Right hindlimb (tissue), 1 donor: ENCODE measurements at places on chromosomes 12 and 14.
A peak's percentile ranks its signal among the peaks of the same experiment; 100 is the strongest.

- DNase-seq, result no peak
Measured at GRCh38 chr12:22238211-22238610, 96.3 kb downstream of the ST8SIA1 start.

- DNase-seq, result peak; percentile 21
Measured at GRCh38 chr14:53151523-53152183, 1.5 kb downstream of the DDHD1 start.

- DNase-seq, result no peak
Measured at GRCh38 chr12:42141981-42142606, 2.6 kb downstream of the GXYLT1 start.

- no peak for DNase-seq
Measured at GRCh38 chr12:124883263-124884130, 19.8 kb upstream of the SCARB1 start.

DNA sequence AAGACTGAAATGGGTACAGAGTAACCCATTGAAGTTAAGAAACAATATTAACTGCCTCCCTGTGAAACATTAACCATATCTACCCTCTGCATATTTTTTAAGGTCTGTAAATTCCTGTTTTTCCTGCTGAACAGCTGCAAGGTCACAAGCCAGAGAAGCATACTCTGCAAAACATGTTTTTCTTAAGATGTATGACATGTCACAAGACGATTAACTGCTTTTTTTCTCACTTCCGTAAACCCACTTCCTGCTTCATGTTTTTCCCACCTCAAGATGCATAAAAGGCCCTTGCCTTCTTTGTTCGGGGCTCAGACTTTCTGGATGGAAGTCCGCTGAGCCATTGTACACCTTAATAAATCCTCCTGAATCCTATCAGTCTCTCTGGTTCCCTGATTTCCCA, 504.7 kb upstream of the MIS18BP1 start:
- no peak for DNase-seq

- no peak for DNase-seq
Measured at GRCh38 chr12:122394626-122395194, 27.8 kb downstream of the CLIP1 start.

DNA sequence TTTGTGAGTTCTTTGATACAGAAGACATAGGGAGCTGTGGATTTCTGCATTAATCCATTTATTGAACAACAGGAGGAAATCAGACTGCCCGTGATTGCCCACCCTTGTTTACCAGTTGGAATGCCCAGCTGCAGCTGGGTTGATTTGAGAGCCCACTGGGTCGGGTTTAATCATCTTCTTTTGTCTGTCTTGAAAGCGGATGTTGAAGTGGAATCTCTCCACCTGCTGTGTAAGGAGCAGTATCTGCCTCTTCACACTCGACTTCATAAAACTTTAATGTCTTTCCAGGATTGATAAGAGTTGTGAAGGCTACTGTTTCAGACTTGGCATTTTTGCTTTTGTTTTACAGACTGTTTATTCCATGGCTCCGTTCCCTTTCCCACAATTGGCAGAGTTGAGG, 39.9 kb downstream of the TBC1D30 start:
- DNase-seq, result no peak

GRCh38 chr14:102180248-102180998, 40.7 kb downstream of the WDR20 start:
- no peak for DNase-seq

- DNase-seq, result peak; percentile 26
Measured at GRCh38 chr12:91179315-91179714, 3.3 kb downstream of the DCN start.

GRCh38 chr12:28950049-28950448, 199.0 kb upstream of the FAR2 start:
- DNase-seq, result no peak

DNA sequence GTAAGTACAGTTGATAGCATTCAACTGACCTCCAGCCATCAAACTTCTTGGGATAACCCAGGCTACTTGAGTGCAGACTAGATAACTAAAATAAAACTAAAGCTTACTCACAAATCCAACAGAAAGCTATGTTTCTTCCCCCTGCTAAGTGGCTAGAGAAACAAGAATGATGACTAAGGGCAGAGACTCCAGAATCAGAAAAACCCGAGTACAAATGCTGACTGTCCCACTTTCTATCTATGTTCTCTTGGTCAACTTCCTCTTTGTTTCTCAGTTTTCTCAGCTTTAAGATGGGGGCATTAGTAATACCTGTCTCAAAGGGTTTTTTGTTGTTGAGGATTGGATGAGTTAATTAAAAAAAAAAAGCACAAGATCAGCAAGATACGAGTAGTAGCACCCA, 6.1 kb upstream of the NUAK1 start:
- no peak for DNase-seq

- no peak for DNase-seq
Measured at GRCh38 chr14:36556811-36557433, 25.5 kb downstream of the NKX2-8 start.

DNA sequence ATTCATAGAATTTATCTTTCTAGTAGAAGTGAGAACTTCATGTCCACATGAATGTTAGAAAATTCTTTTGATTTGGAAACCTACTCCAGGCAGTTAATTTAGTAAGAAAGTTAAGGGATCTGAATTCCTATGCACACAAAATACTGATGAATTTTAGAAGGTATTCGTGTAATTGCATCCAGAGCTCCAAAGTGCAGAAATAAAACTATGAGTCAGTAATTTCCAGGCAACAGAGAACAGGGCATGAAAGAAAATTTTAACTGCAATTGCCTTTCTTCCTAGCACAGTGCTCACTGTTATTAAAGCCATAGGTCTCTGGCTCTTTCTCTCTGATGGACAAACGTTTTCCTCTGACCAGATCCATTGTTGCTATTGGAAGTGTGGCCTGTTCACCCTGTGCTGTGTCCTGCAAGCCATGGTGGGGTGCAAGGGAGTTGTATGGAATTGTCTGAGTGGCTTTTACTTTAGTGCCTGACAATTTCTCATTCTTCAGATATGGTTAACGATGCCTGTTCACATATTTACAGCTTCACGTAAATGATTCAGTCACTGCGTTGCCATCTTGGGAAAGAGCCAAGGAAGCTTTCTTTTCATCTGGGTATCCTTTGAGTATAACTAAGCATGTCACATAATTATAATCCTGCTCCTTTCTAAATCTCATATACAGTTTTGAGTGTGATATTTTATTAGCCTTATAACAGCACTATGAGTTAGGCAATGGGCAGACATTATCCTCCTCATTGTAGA, 145.1 kb downstream of the ACSS3 start:
- no peak for DNase-seq

DNA sequence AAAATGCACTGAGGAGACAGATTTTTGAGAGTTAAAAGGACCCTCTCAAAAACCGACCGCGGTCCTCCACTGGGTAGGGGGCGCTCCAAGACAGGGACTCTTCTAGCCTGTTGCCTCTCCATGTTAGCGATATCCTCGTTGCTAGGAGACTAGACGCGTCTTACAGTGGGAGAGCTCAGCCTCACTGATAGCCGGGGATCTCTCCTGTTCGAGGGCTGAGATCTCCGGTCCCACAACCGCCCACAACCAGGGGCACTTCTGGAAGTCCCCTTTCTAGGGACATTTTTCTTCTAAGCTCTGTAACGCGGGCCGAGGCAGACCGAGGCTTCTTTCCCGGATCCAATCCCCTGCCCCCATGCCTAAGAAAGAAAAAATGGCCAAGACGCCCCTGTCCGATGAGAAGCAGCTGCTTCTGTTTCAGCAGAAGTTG, 21.3 kb downstream of the FKBP11 start:
- DNase-seq, result peak; percentile 91

- DNase-seq, result no peak
Measured at GRCh38 chr12:127687181-127687580, 579.8 kb upstream of the TMEM132C start.

DNA sequence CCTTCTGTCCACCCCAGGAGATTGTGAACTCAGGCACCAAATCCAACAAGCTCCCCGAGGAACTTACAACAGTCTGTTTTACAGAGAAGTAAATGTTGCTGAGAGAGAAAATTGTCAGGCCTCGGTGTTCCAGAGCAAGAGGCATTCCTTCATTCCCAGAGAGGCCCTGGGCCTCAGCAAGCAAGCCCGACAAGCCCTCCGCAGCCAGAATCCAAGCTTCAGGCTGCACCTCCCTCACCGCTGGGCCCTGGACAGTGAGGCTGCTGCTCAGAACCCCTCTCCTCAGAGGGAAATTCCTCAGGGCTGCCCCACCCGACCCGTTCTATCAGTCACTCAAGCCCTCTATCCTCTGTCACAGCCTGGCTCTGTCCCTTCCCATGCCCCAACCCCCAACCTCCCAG, 56.4 kb downstream of the ZFP36L1 start:
- DNase-seq, result peak; percentile 75

GRCh38 chr12:131536337-131536736, 174.6 kb upstream of the SFSWAP start:
- DNase-seq, result no peak

DNA sequence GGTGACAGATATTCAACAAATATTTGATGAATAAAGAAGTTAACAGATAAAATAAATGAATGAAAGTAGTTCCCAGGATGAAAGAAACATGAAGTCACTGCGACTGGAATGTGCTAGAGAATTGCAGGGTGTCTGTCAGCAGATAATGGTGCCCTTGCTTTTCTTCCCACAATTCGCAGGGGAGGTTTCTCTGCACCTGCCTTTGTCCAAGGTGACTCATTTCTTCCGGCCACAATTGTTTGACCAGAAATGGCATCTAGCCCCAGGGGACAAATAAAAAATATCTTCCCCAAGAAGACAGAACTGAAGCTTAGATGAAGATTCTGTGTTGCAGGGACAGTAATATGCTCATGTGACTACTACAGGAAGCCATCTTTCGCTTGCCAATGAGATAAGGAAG, 316.1 kb upstream of the TBX3 start:
- DNase-seq, result no peak

GRCh38 chr14:75885829-75886228, 96.0 kb downstream of the TGFB3 start:
- DNase-seq, result no peak

GRCh38 chr12:123089140-123089539, 61.8 kb downstream of the PITPNM2 start:
- DNase-seq, result no peak
